ENCODE measurements at places on chromosomes 2 and 18.

GRCh38 chr18:39801848-39802247 is 2153.2 kb upstream of the PIK3C3 start:
- DNase-seq: no peak

GRCh38 chr18:77433076-77433475 is 183.4 kb downstream of the GALR1 start:
- no peak for DNase-seq

- DNase-seq: no peak
Measured at GRCh38 chr2:23695890-23696751, 230.8 kb downstream of the ATAD2B start.

GRCh38 chr2:100584816-100585215 is 22.0 kb downstream of the PDCL3 start:
- DNase-seq: no peak

DNA sequence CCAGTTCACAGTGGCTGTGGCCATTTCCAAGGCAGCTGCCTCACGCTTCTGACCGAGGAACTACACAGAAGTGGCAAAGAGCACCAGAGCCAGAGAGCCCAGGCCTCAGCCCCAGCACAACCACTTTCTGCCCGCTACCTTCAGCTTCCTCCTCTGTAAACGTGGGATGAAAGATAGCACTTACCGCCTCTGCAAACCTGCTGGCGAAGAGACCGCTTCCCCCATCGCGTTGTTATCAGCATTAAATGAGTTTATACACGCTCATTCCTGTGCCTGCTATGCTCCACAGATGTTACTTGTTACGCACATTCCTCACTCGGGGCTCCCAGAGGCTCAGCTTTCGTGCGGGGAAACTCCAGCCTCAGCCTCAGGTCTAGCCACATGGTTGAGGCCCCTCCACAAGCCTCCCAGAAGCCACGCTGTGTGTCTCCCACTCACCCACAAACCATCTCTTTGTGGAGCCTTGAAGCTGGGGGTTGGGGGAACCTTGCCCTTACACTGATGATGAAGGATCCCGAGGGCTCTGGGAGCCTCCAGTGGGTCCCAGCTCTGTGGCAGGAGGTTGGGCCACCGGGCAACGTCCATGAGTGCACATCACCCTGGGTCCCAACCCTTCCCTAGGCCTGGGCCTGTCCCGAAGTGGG is 63.3 kb upstream of the SMAD7 start:
- DNase-seq: no peak

- no peak for DNase-seq
Measured at GRCh38 chr2:48200620-48201293, 294.5 kb upstream of the FBXO11 start.

GRCh38 chr2:230869914-230870543 is 5.3 kb downstream of the ITM2C start:
- no peak for DNase-seq

DNA sequence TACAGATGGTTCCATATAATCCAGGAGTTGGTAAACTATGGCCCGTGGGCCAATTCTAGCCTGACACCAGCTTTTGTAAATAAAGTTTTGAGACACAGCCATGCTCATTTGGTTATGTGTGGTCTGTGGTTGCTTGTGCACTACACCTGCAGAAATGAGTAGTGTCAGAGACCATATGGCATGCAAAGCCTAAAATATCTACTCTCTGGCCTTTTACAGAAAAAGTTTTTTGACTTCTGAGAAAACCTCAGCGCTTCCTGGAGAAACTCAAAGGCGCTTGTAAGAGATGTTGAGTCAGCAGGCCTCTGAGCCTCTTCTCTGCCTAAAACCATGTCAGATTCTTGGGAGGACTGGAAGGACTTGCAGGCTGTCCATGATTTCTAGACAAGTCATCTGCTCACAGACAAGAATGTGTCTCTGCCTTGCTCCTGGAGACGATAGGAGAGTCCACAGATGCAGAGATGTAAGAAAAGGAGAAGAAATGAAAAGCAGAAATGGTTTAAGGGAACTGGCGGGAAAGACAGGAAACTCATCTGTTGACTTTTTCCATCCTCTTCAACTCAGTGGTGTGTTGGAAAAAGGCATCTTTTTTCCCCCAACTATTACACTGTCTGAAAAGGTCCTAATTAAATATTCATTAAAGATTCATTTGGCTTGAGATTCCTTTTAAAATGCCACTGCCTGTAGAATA is 5.2 kb downstream of the TTC39C start:
- peak; percentile 43 for DNase-seq

DNA sequence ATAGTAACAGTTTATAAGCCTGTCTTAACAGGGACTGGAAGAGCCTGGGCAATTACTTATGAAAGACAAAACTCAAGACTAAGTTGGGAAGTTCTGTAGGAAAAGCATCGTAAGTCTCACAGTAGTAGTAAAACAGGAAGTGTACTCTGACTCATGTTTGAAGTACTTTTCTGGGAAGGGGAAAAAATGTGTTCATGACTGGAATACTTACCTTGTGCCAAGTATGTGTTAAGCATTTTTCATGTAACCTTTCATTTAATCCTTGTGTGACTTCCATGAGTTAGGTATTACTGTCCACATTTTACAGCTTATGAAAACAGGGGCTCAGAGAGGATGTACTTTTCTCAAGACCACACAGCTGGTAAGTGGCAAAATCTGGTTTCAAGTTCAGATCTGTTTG is 13.7 kb upstream of the SKOR2 start:
- DNase-seq: no peak

DNA sequence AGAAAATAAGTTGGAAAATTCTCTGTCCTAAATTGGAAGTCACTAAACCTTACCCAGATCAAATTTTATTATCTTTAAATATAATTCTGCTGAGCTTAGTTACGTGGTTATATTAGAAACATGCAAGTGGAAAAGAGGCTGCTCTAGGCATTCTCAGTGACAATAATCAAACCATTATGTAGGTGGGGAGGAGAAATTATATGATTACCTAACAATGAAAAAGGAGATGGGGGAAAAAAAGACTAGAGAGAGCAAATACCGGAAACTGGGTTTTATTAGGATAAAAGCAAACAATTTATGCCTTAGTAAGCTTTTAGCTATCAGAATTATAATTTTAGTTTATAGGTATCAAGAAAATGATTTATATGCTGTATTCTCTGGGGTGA is 53.2 kb downstream of the PHLPP1 start:
- no peak for DNase-seq

- no peak for DNase-seq
Measured at GRCh38 chr18:9707381-9708056, 582 bp upstream of the RAB31 start.

DNA sequence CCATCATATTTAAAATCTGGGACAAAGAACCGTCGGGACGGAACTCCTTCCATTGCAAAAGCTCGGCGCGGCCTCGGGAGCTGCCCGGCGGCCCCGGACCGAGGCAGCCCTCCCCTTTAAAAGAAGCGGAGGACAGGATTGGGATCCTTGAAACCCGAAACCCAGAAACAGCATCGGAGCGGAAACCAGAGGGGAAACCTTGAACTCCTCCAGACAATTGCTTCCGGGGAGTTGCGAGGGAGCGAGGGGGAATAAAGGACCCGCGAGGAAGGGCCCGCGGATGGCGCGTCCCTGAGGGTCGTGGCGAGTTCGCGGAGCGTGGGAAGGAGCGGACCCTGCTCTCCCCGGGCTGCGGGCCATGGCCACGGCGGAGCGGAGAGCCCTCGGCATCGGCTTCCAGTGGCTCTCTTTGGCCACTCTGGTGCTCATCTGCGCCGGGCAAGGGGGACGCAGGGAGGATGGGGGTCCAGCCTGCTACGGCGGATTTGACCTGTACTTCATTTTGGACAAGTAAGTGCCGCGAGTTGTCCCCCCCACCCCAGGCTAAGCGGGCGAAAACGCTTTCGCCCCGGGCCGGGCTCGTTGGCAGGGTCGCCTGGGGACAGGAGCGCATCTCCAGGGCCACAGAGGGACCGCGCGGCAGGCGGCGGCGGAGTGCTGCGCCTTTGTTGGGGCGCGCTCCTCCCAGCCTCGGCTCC is at the start of gene ANTXR1:
ANTXR1 (plus strand) TSS at position 38 of the 698 bp plus-strand sequence; CDS start at position 359, 321 bp downstream.
- DNase-seq: no peak

DNA sequence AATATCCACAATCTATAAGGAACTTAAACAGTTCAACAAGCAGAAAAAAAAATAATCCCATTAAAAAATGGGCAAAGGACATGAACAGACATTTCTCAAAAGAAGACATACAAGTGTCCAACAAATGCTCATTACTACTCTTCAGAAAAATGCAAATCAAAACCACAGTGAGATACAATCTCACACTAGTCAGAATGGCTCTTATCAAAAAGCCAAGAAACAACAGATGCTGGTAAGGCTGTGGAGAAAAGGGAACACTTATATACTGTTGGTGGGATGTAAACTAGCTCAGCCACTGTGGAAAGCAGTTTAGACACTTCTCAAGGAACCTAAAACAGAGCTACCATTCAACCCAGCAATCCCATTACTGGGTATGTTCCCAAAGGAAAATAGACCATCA is 7.2 kb upstream of the CRYGB start:
- DNase-seq: no peak

DNA sequence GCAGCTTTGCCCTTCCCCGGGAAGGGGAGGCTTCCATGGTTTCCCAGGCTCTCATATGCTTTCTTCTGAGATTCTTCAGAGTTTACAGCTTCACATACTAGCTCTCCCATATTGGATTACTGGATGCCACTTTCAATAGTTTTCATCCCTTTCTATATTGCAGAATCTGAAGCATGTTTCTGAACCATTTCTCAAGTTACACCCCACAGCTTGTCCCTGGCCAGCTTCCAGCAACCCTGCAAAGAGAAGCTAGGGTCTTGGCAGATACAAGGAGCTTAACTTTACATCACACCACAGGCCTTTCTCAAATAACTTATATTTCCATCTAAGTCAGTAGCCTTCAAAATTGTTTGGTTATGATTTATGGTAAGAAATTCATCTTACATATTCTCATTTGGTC is 39.6 kb downstream of the LHCGR start:
- no peak for DNase-seq

GRCh38 chr18:22726469-22726868 is 206.7 kb upstream of the RBBP8 start:
- no peak for DNase-seq

GRCh38 chr18:25010623-25011374 is 341.2 kb downstream of the ZNF521 start:
- no peak for DNase-seq

DNA sequence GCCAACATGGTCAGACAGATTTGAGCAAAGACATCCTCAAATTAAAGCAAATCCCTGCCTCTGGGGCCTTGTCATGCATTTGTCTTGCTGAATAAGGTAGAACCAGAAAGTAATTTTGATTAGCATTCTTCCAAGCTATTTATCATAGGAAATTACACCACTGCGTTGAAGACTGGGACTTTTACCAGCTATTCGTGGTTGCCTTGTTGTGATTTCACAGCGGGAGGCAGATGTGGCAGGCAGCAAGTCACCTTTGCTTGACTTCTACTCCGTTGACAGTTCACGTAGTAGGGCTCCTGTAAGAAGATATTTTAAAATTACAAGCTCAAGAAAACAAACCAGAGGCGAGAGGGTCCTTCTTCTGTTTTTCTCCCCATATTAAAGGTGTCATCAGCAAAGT is 80.6 kb downstream of the EN1 start:
- DNase-seq: no peak

GRCh38 chr2:59297816-59298215 is 1056.7 kb upstream of the FANCL start:
- no peak for DNase-seq

- DNase-seq: no peak
Measured at GRCh38 chr18:75574187-75574586, 146.7 kb upstream of the SMIM21 start.

DNA sequence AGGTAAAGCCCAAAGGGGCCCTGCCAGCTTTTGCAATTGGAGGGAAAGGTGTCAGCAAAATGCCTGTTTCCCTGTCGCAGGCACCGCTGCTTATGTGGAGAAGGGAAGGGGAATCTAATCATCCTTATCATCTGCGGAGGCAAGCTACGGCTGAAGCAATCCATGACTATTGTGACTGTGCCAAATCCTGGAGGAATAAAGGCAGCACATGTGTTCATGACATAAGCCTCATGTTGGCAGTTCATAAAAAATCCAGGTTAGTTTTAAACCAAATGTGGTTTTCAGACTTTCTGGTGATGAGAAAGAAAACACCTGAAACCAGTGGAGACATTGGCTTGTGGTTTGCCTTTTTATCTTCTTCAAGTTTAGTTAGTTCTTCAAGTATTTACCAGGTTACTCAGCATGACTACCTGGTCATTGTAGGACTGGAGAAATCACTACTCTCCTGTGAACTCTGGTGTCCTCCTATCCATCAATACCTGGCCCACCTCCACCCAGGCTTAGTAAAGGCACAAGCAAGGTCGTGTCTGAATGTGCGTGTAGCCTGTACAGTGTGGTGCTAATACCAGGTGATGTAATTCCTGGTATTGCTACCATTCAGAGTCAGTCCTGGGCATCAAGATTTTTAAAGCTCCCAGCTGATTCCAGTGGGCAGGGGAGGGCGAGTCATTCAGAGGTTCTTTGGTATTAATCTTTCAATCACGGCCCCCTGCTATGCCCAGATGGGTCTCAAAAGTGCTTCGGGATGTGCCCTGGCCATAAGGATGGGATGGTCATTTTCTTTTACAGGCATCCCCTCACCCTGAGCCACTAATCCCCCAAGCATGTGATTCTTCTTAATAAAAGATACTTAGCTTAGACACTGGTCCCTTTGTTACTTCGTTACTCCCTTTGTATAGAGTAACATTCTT is 96.8 kb downstream of the TGFA start:
- DNase-seq: no peak

DNA sequence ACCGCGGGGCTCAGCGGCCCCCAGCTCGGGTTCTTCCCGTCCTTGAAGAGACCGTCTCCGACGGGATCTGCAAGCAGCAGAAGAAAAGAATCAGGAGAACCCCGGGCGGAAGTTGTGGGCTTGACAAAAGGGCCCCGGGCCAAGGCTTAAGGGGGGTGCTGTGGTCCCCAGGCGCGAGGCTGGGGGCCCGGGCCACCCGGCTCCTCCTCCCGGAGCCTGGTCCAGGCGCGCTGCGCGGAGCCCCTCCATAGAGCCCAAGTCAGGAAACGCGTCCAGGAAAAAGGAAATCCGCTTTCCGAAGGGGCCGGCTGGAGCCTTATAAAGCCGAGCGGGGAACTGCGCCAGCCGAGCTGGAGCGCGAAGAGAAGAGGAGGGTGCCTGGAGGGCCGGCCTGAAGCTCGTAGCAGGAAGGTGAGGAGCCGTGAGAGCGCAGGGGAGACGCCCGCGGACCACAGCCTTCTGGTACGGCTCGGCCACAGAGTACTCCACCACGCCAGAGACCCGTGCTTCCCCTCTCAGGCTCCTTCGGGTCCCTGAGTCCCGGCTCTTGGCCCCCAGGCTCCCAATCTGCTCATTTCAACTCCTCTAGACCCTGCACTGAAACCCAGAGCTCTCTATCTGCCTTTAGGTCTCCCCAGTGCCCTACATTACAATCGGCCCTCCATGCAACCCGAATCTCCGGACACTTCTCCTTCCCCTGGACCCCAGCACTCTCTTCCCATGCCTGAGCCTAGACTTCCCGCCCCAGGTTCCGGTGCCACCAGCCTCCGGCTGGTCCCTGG is 554 bp downstream of the FEV start:
- no peak for DNase-seq

GRCh38 chr2:19762142-19762541 is 139.6 kb downstream of the TTC32 start:
- no peak for DNase-seq
